Camera-type eye (tissue), 1 donor: ENCODE measurements at places on chromosomes 4 and X. TPM values are rescaled to one million over a fixed set of nuclear protein-coding genes. Genes with fewer than 3 reads are reported as not detected.

Gene TMPRSS11A
- 0.33 TPM for total RNA-seq

Gene AREG
- 0.49 TPM for total RNA-seq

Gene PASD1
- not detected for total RNA-seq

Gene SHOX
- total RNA-seq: 7.3 TPM

Gene ARR3
- total RNA-seq: 9.8 TPM

Gene GPR82
- not detected for total RNA-seq

Gene SYTL5
- total RNA-seq: 4.1 TPM

Gene CPZ
- total RNA-seq: 59.4 TPM

Gene DUX4
- total RNA-seq: not detected

Gene CEP135
- 21.4 TPM for total RNA-seq

Gene TENM3
- total RNA-seq: 88.6 TPM

Gene BANK1
- total RNA-seq: 0.77 TPM

Gene PGAM4
- not detected for total RNA-seq

Gene TEC
- 3.9 TPM for total RNA-seq

Gene FAT1
- total RNA-seq: 179 TPM

Gene MND1
- 4.0 TPM for total RNA-seq

Gene F8A1
- total RNA-seq: 3.1 TPM

Gene BMP3
- total RNA-seq: 21.3 TPM

Gene GABRB1
- 3.4 TPM for total RNA-seq

Gene SEC31A
- 268 TPM for total RNA-seq

Gene CLIC2
- total RNA-seq: 4.8 TPM

Gene TBC1D8B
- 18.3 TPM for total RNA-seq

Gene CLDN34
- total RNA-seq: not detected

Gene ATP6AP2
- 108 TPM for total RNA-seq

Gene TMEM47
- total RNA-seq: 86.8 TPM

Gene NDNF
- total RNA-seq: 104 TPM

Gene SPANXA1
- not detected for total RNA-seq

Gene SCD5
- total RNA-seq: 124 TPM

Gene STX18
- total RNA-seq: 59.4 TPM
